ENCODE measurements at places on chromosomes 2 and 18. TPM values are rescaled to one million over a fixed set of nuclear protein-coding genes. Genes with fewer than 3 reads are reported as not detected.

DNA sequence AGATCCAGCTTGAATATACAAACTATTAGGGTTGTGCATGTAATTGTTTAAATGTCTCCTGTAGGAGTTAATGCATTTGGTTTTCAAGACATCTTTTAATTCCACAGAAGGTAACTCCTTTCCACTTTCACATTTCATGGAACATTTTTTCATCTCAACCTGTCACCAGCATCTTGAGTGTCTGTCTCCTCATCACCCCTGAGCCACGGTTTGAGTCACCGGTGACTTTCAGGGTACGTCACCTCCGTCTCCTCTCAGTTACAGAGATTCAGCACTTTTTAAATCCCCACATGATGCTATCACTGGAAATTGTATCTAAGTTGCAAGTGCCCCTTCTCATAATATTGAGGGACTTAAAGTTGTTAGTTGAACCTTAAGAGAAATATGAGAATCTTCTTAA, 25.3 kb downstream of the GPR55 start:
- no peak for DNase-seq

The CBLN2 gene
- 1.8 TPM for total RNA-seq

The IDH1 gene
- total RNA-seq, result 440 TPM

GRCh38 chr2:206820807-206821206, 55.4 kb downstream of the FASTKD2 start:
- DNase-seq, result no peak

DNA sequence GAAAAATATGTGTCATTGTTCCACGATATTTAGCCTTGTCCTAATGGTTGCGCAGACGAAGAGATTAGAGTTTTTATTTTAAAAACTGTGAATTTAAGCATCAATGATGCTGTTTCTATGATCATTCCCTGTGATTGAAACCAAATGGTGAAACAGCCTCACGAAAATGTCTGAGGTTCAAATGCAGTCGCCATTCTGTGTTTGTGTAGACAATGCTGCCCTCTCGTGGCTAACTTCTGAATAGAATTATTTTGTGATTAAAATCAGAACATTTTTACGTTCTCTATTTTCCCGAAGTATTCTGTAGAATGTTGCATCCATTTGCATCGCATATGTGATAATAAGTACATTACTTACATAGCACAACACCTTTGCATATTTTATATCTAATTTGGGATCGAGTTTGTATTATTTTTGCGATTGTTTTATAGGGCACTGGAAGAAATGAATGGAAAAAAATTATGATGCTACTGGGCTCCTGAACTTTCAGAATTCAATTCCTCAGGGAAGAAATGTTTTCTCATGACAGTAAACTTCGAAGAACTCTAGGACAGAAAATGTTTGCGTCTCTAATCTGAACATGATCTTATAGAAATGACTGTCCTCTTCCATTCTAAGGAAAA, 54.8 kb upstream of the CREB1 start:
- peak; percentile 78 for DNase-seq

DNA sequence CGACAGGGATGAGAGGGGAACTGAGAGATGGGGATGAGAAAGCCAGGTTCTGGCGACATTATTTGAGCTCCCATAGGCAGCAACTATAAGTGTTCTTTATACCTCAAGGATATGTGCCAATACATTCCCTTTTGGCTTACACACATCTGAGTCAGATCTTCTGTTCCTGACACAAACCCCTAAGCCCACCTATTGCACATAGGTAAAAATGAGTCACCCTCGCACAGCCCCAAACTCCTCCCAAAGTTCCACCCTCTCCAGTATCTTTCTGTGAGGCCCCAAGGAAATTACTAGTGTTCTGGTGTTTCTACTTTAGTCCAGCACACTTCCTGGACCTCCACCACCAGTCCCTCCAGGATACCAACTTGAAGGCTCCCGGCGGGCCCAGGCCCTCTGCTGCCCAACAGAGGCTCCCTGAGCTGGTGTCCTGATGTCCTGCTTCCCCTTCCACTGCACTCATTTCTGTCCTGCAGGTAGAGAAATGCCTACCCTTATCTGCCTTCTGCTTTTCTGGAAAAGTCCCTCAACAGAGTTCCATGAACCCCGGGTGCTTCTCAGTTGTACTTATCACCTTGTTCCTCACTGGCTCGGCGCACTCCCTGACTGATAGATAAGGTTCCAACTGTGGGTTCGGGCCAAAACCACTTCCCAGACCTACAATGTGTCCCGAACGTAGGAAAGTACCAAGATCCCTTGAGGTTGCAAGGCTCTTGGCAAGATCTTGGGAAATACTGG, 125.5 kb downstream of the EN1 start:
- no peak for DNase-seq

DNA sequence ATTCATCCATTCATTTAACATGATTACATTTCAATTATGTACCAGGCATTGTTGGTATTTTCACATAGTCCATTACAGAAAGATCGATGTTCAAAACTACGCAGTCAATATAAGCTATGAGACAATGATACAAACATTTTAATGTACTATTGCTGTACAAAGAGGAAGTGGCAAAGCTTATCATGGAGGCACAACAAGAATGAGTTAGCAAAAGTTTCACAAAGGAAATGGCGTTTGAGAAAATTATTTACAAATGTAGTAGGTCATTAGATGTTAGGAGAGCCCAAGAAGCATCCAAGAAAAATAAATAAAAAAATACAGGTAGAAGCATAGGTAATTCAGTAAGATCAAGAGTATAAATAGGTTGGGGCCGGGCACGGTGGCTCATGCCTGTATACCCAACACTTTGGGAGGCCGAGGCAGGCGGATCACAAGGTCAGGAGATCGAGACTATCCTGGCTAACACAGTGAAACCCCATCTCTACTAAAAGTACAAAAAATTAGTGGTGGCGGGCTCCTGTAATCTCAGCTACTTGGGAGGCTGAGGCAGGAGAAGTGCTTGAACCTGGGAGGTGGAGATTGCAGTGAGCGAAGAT, 1730.8 kb upstream of the CELF4 start:
- no peak for DNase-seq

GRCh38 chr2:12314127-12314760, 402.5 kb upstream of the TRIB2 start:
- no peak for DNase-seq

DNA sequence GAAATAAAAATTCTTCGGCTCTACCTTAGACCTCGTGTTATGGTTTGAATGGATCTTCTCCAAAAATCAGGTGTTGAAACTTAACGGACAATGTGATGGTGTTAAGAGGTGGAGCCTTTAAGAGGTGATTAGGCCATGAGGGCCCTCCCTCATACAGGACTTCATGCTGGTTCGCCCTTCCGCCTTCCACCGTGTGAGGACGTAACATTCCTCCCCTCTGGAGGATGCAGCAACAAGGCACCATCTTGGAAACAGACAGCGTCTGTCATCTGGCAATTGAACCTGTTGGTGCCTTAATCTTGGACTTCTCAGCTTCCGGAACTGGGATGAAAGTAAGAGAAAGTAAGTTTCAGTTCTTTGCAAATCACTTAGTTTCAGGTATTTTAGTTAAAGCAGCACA, 126.3 kb upstream of the SPRED2 start:
- no peak for DNase-seq

DNA sequence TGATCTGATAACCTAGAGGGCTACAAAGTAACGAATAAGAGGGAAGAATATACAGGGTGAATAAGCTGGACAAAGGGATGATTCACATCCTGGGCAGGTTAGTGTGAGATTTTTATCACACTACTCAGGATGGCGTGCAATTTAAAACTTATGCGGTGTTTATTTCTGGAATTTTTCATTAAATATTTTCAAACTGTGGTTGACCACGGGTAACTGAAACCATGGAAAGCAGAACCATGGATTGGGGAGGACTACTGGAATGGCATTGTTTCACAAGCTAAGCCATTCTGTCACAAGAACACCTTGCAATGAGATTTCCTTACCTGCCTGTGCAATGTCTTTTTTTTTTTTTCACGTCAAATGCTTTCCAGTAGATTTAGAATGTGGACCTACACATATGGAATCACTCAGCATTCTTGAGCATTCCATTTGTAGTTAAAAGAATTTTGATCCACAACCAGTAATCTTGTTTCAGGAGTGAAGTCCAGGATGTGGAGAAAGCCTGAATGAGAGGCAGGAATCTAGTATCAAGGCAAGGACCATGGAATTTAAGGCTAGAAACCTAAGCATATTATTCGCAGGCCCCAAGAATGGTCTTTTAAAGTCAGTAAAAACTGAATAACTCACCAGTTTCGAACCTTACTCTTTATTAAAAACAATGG, 8.0 kb upstream of the CDK15 start:
- no peak for DNase-seq

The DSG1 gene
- not detected for total RNA-seq

- no peak for DNase-seq
Measured at GRCh38 chr2:3620834-3621233, 25.9 kb downstream of the COLEC11 start.

The SKOR2 gene
- not detected for total RNA-seq

DNA sequence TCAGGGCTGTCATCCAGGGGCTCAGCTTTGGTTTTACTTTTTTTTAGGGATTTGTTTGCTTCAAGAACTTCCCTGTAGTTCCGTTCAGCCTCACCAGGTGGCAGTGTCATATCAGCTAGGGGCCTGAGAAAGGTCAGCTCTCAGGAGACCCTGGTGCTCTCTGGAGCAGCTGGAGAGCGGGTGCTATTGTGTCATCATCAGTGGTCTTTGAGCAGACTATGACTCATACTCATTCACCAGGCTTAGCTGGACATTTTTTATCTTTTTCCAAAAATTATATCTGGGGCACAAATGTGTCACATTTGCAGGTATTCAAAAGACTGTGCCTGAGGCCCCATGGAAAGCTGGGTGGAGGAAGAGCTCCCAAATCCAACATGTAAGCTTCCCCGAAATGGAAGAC, 24.4 kb downstream of the ZNF892 start:
- DNase-seq, result peak; percentile 16

DNA sequence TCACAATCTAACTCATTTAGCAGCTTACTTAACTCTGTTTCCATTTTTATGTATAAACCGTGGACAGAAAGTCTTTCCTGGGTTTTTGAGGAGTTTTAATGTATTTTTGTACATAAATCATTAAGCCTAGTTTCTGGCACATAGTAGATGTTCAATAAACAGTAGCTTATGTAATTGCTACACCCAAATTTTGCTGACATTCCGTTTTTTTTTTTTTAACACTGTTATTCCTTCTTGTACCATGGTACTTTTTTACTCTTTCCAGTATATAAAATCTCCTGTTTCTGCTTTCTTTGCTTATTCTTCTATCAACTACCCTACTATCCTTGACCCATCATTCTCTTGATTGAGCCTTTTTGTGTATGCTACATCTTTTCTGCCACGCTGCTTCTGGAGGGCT, 1151.3 kb upstream of the CRIM1 start:
- no peak for DNase-seq

DNA sequence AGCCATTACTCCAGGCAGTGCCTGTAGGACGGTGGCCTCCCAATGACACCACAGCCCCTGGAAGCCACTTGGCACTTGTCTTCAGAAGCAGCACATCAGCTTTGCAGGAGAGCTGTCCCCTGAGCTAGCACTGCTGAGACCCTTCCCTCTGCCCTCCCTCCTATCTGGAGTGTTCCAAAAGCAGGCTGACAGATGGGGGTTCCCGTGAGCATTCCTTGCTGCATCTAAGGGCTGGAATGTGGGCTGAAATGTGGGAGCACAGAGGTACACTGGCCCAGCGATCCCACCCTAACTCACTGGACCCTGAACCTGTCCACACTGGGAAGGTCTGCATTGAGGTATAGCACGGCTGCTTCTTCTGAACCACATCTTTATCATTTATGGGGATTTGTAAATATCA, 230.1 kb downstream of the ANAPC1 start:
- DNase-seq, result no peak

- no peak for DNase-seq
Measured at GRCh38 chr18:38010971-38011857, 445.6 kb upstream of the CELF4 start.

- no peak for DNase-seq
Measured at GRCh38 chr18:58156516-58156915, 112.5 kb downstream of the NEDD4L start.

The CYP27C1 gene
- total RNA-seq, result 1.0 TPM

DNA sequence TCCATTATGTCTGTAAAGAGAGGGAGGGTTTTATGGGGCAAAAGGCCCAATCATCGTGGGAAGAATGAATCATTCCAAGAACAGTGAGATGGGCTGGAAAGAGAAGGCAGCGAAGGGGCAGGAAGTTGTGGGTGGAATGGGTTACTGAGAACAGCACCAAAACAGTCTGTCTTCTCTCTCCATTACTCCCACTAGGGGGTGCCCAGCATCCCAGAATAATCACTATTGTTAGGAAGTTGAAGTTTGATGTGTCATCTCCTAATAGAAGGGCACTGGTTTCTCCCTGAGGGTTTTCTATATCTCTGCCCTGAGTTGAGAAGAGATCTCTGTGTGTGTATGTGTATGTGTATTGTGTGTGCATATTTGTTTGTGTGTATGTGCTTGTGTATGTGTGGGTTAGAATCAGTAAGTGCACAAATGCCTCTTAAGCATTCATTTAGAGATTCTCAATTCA, 76.6 kb upstream of the MAP4K3 start:
- peak; percentile 67 for DNase-seq

The WIPF1 gene
- not detected for total RNA-seq

GRCh38 chr2:38835990-38836389, 39.7 kb downstream of the DHX57 start:
- DNase-seq, result no peak

GRCh38 chr18:35189510-35189909, 51.3 kb upstream of the ZNF397 start:
- no peak for DNase-seq

The KCNK3 gene
- total RNA-seq, result not detected

DNA sequence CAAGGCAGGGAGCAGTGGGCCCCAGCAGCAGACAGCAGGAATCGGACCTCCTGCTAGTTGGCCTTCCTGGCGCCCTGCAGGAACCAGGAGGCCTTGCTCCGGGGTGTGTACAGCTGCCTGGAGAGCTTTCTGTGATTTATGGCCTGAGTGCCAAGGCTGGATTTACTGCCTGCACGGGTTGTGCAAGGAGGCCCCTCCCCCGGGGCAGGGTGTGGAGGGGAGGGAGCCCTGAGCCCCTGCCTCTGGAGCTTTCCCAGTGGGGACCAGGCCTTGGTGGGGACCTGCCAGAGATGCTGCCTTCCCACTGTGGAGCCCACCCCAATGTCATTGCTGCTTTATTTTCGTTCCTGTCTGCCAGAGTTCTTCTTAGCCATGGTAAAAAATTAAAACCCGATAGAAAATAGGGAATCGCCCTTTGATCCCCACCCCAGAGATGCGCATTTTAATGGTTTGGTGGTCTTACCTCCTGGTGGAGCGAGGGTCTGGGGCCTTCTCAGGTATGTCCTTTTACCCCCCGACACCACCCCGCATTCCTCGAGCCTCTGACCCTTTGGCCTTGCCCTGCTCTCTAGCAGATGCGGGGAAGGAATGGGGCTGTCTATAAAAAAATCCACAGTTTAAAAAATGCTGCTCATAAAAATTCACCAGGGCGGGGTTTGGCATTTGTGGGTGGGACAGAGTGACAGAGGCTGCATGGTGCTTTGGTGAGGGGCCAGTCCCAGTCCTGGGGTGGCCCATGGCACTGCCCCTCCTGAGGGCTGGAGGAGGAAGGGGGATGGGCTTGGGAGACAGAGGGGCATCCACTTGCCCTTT, 6.9 kb upstream of the RALB start:
- no peak for DNase-seq

The TMEM247 gene
- total RNA-seq, result not detected

- no peak for DNase-seq
Measured at GRCh38 chr2:191912764-191913163, 65.9 kb upstream of the CAVIN2 start.

Measured in G401 (cell line).